Activated CD4-positive, alpha-beta T cell treated with anti-CD3 and anti-CD28 coated beads, Interleukin-2, amount 50 U/mL, for 1 hour (primary cell): ENCODE measurements at places on chromosomes 4 and X.

- no peak for DNase-seq
Measured at GRCh38 chrX:20285511-20285910, 18.8 kb upstream of the RPS6KA3 start.

- DNase-seq: peak; percentile 48
Measured at GRCh38 chr4:10117359-10118047, 904 bp upstream of the WDR1 start.

DNA sequence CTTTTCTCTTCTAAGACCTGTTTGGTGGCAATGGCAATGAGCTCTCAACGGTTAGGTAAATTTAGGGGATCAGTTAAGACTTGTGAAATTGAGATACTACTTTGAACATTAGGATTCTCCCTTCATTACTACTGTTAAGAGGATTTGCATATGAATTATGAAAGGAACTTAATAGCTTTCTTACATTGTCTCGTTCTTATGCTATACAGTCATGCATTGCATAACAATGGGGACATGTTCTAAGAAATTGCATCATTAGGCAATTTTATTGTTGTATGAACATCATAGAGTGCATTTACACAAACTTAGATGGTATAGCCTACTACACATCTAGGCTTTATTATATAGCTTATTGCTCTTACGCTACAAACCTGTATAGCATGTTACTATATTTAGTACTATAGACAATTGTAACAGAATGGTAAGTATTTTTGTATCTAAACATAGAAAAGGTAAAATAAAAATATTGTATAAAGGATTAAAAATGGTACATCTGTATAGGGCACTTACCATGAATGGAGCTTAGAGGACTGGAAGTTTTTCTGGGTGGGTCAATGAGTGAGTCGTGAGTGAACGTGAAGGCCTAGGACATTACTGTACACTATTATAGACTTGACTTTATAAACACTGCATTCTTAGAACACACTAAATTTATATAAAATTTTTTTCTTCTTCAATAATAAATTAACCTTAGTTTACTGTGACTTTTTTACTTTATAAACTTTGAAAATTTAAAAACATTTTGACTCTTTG lies 62.5 kb downstream of the PAQR3 start:
- DNase-seq: no peak

GRCh38 chr4:169485791-169486742 lies 126.3 kb downstream of the NEK1 start:
- peak; percentile 13 for DNase-seq

- no peak for DNase-seq
Measured at GRCh38 chr4:136329042-136329662, 1203.1 kb downstream of the PCDH18 start.

DNA sequence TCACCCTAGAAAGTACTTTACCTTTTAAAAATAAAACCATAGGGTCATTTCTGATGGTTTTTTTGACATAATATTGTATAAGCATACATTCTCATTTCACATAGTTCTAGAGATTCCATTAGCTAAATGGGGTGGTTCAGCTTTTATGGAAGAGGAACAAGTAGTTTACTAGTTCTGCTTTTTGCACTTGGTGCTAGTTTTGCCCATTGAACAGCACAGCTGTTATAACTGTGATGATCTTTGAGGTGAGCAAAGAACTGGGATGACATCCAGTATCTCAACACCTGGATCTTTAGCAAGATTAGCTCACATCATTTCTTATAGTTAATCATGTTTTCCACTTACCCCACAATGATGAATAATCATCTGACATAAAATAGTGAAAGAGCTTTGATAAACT lies 40.9 kb downstream of the MOB1B start:
- no peak for DNase-seq

- DNase-seq: no peak
Measured at GRCh38 chr4:32958586-32958985, 2238.4 kb downstream of the PCDH7 start.

DNA sequence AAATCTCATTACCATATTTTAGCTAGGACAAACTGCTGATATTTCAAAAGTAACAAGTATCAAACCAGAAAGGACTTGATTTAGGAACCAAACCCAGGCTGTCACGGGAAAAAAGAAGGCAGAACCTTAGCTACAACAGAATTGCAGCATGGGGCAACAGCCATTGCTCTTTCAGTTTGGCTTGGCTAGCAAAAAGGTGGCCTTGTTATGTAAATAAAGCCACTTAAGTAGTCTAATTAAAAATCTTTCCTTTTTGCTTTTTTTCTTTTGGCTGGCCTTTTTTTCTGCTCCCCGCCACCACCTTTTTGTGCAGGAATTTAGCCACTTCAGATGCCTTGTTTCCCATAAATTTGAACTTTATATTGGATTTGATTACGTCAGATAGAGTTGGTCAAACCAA lies 235.9 kb downstream of the CPXCR1 start:
- no peak for DNase-seq

GRCh38 chr4:78926826-78927225 lies 12.4 kb downstream of the PAQR3 start:
- no peak for DNase-seq

DNA sequence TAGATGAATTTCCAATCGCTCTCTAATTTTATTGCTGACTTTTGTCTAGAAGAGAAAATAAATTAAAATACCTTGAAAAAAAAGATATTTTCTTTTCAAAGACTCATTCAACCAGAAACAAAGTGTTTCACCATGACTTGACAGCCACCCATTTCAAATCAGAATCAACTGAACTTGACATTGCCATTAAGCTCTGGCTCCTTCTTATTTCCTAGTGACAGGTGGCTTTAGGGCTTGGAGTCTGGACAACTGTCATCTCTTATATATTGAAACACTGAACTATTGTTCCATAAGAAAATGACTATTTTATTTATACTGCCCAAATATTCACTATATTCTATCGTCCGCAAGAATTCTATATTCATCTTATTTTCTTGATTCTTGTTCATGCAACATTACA lies 229.2 kb downstream of the SLC39A8 start:
- no peak for DNase-seq

DNA sequence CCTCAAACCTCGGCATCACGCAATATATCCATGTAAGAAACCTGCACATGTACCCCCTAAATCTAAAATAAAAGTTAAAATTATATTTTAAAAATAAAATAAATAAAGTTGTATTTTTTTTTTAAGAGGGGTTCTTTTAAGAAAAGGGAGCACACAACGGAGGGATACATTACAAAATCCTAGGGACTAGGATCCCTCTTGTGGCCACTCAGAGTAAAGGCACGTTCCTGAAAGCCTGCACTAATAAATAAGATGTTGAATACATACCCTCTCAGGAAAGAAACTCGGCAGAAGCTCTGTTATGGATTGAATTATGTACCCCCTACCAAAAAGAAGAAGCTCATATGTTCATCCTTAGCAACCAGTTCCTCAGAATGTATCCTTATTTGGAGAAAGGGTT lies 50.9 kb upstream of the PRDX4 start:
- DNase-seq: no peak

- DNase-seq: no peak
Measured at GRCh38 chr4:71201057-71201456, 137.8 kb upstream of the SLC4A4 start.

GRCh38 chr4:25842229-25842845 lies 20.5 kb downstream of the SEL1L3 start:
- peak; percentile 39 for DNase-seq

DNA sequence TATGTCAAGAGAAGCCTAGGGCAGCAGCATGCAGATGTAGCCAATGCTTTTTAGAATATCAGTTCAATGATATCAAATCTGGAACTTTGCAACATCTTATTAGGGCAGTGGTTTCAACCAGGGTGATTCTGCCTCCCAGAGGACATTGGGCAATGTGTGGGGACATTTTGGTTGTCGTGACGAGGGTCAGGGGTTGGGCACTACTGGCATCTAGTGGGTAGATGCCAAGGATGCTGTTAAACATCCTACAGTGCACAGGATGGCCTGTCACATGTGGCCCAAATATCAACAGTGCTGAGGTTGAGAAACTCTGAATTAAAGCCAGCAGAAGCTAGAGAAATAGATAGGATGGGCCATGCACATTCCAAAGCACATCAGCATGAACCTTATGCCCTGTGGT lies 152.3 kb downstream of the AMELX start:
- DNase-seq: no peak

- DNase-seq: no peak
Measured at GRCh38 chr4:75511841-75512240, 2.4 kb downstream of the RCHY1 start.

- DNase-seq: no peak
Measured at GRCh38 chrX:136597356-136597755, 50.6 kb upstream of the CD40LG start.

DNA sequence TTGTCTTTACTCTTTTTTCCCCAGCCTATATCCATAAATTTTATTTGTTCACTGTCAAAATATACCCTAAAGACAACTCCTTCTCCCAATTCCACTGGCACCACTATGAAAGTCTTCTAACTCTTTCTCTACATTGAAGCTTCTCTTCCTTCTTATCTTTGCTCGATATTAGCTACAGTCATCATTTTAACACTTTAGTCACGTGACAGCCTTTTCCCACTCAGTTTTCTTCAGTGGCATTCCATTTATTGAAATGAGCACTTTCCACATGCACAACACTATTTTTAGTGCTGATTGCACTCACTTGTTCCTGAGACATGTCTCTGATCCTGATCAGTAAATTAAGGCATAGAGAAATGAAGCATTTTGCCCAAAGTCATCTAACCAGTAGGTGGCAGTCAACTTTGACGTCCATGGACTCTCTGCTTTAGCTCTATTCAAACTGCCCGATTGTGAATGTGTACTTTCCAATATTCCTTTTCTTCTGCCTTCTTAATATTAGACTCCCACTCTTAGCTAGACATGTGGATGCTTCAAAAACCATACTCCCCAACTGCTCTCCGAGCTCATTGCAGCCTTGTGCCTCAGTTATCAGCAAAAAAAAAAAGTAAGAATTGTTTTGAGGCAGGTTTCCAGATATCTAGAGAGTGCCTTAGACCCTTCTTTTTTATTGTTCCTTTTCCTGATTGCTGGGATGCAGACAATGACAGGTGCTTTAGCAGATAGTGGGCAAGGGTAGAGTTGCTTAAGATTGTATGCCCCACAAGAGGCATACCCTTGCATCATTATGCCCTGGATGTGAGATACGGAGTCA lies 394.4 kb upstream of the ADGRL3 start:
- no peak for DNase-seq

DNA sequence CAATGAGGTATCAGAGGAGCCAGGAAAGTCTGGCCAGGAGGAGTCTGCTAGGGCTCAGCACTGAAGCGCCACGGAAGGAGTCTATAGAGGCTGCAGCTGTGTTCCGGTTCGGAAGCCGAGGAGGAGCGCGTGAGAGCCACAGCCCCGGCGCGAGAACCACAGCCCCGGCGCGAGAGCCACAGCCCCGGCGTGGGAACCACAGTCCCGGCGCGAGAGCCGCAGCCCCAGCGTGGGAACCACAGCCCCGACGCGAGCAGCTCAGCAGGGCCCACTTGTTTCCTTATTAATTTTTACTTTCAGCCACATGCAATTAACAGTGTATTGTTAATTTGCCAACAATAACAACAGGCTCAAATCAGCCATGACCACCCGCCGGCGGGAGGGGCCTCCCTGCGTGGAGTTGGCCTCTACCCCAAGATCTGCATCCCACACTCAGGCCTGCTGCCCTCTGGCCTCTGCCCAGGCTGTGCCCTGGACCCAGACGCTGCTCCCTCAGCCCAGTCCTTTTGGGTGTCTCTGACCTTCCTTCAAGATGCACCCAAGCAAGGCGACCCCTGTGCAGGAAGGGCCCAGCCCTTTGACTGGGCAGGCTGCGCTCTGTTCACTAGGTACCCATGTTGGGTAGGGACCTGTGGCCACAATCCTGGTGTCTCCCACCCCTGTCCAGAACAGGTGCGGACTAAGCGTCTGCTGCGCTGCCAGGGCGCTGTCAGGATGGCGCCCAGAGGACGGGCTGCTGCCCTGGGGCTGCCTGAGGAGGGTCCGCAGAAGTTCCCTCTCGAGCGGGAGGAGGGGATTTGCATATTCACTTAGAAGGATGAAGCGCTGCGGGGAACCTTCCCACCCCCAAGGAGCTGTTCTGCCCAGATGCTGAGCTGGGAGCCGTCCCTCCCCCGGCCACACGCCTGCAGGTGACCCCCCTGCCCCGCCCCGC lies 113.8 kb downstream of the ADRA2C start:
- DNase-seq: peak; percentile 20

GRCh38 chr4:80115368-80116181 lies 42.5 kb upstream of the ANTXR2 start:
- DNase-seq: no peak

DNA sequence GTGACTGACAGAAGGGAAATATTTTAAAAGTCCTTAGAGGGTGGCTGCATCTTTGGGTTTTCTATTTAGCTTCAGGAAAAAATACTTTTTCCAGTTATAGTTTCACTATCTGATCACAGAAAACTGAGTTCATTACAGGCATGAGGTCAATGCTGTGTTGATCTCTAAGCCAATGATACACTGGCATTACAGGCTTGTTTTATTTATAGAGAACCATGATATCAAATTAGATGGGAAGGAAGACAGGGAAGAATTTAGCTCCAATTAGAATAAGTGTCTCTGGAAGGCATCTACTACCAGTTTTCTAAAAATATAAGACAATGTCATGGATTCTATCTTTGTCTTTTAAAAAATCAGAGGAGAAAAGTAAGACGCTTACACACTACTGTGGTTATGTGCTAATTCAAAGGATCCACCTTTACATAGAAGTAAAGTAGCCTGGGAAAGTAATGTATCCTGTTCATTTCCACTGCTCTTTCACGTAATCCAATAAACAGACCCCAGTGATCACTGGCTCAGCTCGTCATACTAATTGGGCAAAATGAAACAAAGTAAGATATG lies 344.5 kb upstream of the PPARGC1A start:
- DNase-seq: no peak

GRCh38 chrX:23497919-23498318 lies 163.3 kb downstream of the PTCHD1 start:
- DNase-seq: no peak

- DNase-seq: no peak
Measured at GRCh38 chrX:39508300-39508692, 589.5 kb downstream of the BCOR start.

- no peak for DNase-seq
Measured at GRCh38 chrX:141341341-141341740, 99.0 kb upstream of the SPANXC start.

DNA sequence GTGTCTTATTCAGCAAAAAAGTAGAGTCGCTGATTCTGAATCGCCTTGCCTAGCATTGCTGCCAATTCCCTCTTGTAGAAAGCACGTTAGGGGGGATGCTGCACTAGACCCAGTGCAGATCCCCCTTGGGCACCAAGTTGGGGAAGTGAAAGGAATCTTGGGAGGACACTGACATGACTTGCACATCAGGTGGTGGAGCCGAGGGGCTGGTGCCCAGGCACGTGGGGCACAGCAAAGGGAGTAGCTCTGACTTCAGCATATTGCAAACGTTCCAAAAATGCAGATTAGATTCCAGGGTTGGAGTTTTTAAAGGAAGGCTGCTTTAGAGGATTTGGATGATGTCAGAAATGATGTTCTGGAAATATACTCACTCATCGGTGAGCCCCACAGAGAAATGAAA lies 47.4 kb upstream of the GPM6B start:
- no peak for DNase-seq
